Activated CD4-positive, alpha-beta T cell treated with anti-CD3 and anti-CD28 coated beads, Interleukin-2, amount 10 ng/mL, durations not matched to agents 7 days and 5 days (primary cell): ENCODE measurements at places on chromosomes 7 and 10.

DNA sequence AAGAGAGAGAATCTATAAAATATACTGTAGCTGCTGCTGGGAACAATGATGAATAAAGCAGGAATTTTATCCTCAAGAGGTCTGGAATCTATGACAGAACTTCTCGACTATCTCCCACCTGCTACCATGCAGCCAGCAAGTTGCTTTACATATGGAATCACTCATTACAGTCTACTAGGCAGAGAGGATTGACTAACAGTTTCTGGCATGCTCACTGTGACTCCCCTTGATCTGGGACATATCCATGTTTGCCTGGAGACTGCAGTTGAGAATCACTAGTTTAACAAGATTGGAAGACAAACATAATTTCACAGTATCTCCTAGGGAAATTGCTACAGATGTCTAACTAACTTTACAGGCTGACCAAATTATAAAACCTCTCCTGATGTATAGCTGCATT, 13.3 kb downstream of the GPR37 start:
- DNase-seq: no peak
- H3K27ac ChIP-seq: no peak overlapping the region
- no peaks in the 10 kb centered on the region for H3K36me3 ChIP-seq

- no peaks in the 10 kb centered on the region for H3K36me3 ChIP-seq
- H3K4me1 ChIP-seq: no peaks in the 10 kb centered on the region
- no peak overlapping the region for H3K4me3 ChIP-seq
- H3K27ac ChIP-seq: no peak overlapping the region
- DNase-seq: no peak
- peaks cover 6% of the 10 kb centered on the region for H3K27me3 ChIP-seq
Observed at GRCh38 chr7:103577059-103577458, 131.1 kb upstream of the SLC26A5 start.

- no peak for DNase-seq
- H3K27me3 ChIP-seq: no peaks in the 10 kb centered on the region
- H3K4me1 ChIP-seq: peaks cover 44% of the 10 kb centered on the region
Observed at GRCh38 chr7:134852625-134853024, 73.2 kb downstream of the CALD1 start.

DNA sequence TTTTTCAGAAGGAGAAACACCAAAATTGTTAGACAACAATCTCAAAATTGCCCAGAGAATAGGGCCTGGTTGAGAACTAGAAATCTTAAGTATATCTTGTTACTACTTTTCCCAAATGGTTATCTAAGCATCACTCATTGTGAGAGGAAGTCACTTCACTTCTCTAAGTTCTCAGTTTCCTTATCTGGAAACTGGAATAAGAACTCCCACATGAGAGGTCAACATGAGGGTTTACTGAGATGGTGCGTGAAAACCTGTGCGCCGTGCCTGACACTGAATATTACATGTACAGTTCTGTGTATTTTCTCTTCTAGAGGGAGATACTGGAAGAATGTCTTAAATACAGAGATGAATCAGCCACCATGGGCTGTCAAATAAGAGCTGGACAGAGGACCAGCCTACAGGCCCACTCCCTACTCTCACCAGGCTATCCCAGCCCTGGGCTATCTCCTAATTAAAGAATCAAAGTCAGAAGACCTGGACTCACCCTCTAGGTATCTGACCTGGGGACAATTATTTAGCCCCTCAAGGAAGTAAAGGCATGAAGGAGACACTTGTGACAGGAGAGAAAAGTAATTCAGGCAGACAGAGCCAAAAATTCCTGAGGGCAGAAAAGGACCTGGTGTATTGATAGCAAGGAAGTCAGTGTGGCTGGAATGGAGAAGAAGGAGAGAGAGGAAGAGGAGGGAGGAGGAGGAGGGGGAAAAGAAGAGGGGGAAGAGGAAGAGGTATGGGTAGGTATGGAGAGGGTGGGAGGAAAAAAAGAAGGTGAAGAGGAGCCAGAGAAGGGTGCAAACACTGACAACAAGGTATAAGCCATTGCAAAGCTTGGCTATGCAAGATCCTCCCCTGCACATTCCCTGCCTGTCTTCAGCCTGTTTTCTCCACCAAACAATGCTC, 44.9 kb downstream of the CCDC71L start:
- no peak overlapping the region for H3K4me3 ChIP-seq
- H3K36me3 ChIP-seq: no peaks in the 10 kb centered on the region
- no peaks in the 10 kb centered on the region for H3K27me3 ChIP-seq
- DNase-seq: no peak

- peaks cover 16% of the 10 kb centered on the region for H3K4me1 ChIP-seq
- H3K27ac ChIP-seq: peak overlapping the region; percentile 93
- DNase-seq: peak; percentile 31
- H3K4me3 ChIP-seq: peak overlapping the region; percentile 93
Observed at GRCh38 chr10:97399843-97400545, 1.1 kb downstream of the RRP12 start.
